ENCODE measurements at places on chromosomes 6 and 20.

DNA sequence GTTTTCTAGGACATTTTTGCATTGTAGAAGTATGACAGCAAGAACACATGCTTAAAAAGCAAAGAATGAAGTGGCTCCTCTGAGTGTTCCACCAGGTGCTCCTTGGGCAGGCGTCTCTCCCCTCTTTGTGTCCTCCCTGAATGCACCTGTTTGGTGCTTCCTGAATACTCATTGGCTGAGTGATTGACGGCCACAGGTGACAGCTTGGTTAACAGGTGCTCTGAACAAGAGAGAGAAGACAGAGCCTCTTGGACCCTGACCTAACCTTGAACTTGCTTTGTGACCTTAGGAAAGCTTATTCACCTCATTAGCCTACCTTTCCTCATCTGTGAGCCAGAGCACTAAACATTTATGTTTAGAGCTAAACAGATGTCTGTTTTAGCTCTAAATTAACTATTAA is 93.7 kb downstream of the TULP4 start:
- DNase-seq, result no peak

- no peak for DNase-seq
Observed at GRCh38 chr20:4136967-4137334, 121.6 kb upstream of the RNF24 start.

- no peak for DNase-seq
Observed at GRCh38 chr6:131910956-131911355, 40.2 kb downstream of the CCN2 start.

GRCh38 chr6:157490611-157491269 is 109.8 kb downstream of the ZDHHC14 start:
- DNase-seq, result no peak

DNA sequence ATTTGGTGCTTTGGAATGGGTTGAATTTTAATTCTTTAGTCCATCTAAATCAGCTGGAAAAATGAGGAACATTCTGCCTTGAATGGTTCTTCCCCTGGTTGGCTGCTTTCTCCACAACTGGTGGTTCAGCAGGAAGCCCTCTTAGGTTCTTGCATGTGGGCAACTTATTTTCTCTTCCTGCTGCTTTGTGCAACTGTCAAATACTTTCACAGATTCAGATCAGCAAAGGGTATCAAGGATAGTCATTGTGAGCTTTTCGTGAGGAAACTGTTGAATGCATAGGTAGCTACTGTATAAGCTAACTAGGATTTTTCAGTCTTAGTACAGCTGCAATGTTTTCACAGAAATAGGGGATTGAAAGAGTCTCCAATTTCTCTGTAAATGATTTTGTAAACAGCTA is 72.9 kb upstream of the MRAP2 start:
- no peak for DNase-seq

DNA sequence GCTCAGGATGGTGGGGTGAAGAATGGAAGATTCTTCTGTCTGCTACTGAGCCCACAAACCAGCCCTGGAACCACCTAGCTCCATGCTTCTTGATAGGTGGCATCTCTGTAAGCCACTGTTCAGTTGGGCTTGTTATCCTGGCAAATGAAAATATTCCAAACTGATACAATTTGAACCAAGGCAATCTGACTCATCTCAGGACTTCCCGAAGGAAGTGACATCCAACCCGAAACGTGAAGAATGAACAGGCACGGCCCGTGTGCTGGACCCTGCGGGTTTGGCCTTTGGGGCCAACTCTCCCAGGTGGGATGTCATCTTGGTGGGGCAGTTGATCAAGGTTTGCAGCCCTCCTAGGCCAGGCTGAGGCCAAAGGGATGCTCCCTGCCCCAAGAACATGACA is 160.3 kb downstream of the PREX1 start:
- DNase-seq, result no peak

DNA sequence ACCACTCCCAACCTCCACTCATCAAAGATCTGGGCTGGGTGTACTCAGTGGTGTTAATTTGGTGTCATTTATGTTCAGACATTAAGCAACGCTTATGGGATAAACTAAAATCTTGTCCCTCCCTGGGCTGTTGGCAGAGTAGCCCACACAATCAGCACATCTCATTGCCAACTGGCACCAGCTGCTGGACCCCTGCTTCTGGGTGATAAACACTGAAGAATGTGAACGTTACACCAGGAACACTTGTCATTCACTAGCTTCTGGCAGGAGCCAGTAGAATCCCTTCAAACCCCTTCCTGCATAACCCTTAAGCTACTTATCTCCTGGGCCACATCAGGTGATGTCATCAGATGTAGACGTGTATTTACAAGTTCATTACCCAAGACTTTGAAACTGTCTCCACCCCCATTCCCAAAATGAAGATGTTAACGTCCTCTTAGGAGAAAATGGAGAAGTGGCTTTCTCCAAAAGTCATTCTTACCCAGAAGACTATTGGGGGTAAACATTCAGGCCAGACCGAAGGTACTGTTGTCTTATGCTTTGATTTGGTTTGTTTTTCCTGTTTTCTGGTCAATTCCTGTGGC is 107.8 kb upstream of the CD93 start:
- DNase-seq, result no peak

- DNase-seq, result no peak
Observed at GRCh38 chr6:47180633-47181032, 129.1 kb downstream of the TNFRSF21 start.

DNA sequence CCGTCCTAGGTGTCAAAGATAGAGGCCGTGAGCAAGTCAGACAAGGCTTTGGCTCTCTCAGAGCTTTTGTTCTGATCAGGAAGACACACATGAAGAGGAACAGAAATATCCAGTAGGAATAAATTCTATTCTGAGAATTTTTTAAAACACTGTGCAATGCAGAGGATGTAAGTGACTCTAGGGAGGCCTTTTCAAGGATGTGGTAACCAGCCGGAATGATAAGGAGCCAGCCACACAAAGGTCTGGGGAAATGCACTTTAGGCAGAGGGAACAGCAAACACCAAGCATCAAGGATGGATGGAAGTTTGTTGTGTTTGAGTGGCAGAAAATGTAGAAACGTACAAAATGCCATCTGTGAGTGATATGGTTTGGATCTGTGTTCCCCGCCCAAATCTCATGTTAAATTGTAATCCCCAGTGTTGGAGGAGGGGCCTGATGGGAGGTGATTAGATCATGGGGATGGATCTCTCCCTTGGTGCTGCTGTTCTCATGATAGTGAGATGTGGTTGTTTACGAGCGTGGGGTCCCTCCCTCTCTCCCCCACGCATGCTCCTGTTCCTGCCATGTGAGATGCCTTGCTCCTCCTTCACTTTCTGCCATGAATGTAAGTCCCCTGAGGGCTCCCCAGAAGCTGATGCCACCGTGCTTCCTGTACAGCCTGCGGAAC is 93.6 kb upstream of the CDYL start:
- DNase-seq, result no peak

- DNase-seq, result no peak
Observed at GRCh38 chr6:10014557-10014956, 400.3 kb downstream of the TFAP2A start.

- DNase-seq, result peak; percentile 8
Observed at GRCh38 chr6:138485005-138485545, 14.2 kb downstream of the NHSL1 start.

DNA sequence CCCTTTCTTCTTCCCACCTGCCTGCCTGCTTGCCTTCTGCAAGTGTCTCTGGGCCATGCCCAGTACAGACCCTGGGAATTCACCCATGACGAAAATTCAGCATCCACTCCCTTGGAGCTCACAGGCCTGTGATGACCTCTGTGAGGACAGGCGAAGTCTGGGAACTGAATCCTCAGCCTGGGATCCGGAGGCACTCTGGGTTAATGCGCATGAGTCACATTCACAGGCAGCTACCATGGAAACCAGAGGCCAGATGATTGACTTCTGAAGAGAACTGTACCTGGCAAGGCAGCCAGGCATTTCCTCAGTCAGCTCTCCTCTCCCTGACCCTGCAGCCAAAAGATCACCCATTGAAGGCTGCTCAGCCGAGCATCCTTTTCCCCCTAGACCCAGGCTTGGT is 41.0 kb downstream of the SLC9A8 start:
- no peak for DNase-seq

DNA sequence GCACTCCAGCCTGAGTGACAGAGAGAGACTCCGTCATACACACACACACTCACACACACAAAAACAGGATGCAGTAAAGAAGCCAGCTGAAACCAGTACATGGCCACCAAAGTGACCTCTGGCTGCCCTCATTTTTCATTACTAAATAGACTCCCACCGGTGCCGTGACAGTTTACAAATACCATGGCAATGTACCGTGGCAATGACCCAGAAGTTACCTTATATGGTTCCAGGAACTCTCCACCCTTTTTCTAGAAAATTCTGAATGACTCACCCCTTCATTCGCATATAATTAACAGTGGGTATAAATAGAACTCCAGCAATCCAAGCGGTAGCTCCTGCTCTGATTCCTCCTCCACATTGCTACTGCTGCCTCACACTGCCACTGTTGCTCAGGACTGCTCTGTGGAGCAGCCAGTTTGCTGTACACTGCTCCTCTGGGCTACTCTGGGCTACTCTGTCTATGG is 57.7 kb downstream of the SNX5 start:
- DNase-seq, result no peak

DNA sequence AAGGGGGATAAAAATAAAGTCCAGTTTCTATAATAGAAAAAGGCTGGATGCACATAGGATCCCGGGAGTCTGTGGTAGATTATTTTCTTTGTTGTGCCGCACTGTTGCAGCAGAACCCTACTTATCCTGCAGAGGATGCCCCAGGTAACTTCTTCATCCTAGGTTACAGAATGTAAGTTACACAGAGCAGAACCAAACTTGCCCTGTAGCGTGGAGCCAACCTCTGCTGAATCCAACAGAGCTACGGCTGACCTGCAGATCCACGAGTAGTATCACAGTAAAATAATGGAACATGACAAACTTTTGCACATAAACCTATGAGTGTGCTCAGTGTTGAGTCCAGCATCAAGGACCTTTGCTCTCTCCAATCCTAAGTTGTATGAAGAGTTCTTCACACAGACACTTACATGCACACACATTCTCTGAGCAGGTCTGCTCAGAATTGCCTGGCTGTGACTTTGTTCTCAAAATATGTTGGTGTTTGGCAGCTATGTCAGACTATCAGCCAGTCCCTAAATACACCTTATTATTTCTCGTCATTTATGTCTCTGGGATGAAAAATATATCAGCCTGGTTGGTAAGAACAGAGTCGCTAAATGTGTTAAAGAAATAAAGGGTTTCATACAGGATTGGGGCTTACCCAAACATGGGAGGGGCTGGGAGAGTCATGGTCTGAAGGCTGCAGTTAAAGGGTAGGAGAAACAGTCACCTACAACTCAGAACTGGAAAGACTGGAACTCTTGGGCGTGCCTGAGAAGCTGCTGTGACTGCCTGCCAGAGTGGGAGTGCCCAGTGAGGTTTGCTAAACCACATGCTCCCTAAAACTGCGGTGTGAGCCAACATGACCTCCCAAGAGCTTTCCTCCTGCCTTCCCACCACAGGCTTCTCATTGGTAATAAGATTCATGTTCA is 165.1 kb upstream of the SLC24A3 start:
- DNase-seq, result no peak

- DNase-seq, result no peak
Observed at GRCh38 chr6:36389353-36389752, 1.9 kb upstream of the ETV7 start.

- no peak for DNase-seq
Observed at GRCh38 chr6:46967826-46968349, 46.1 kb upstream of the ADGRF5 start.

GRCh38 chr20:35207950-35208611 is 18.4 kb upstream of the MMP24 start:
- DNase-seq, result peak; percentile 81

GRCh38 chr6:85344996-85345395 is 104.9 kb upstream of the NT5E start:
- no peak for DNase-seq

- DNase-seq, result no peak
Observed at GRCh38 chr6:92047860-92048259, 1371.5 kb downstream of the EPHA7 start.

DNA sequence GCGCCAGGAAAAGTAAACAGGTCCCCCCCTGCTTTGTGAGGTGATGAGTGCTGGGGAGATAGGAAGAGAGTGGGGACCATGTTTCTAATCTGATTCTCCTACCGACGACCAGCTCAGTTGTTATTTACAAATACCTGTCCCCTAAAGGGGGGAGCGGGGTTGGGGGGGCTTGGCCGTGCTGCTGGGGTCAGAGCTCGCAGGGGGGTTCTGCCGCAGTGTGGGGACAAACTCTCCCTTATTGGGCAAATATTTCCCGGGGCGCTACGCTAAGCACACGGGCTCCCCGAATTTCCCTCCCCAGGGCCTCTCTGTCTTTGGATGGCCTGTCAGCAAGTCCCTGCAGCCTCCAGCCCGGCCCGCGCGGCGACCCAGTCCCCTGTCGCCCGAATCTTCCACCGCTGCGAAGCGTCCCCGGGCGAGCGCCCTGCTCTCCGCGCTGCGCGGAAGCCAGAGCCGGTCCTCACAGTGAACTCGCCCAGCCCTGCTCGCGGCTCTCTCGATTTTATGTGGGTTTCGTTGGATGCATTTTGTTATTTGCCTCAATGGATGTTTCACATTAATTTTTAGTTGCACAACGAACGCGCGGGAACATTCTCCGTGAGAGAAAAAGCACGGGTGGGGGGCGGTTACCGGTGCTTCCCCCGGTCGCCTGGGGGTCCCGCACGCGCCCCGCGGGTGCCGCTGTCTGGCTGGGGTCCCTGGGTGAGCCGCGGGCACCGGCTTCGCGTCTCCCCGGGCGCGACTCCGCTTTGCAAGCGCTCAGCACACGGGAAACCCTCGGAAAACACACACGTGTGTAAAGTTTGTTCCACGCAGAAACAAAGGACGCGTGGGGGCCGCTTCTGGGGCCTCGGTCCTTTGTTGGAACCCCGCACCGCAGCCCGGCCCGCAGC is 1.5 kb upstream of the STX16 start:
- DNase-seq, result no peak

DNA sequence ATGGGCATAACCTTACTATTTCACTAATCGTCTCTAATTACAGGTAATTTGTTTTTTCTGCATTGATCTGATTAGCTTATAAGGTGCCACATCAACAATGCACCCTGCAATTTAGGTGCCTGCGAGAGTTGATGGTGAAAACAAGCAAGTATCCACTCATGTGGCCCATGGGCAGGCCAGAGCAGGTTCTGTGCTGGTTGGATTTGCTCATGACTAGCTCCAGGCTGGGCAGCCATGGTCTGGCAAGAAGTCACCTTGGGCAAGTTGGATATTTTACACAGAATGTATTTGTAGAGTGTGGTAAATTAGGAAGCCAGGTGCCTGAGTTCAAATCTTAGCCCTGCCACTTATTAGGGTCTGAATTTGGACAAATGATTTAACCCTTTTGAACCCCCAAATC is 25.3 kb downstream of the RAB44 start:
- DNase-seq, result no peak
